Melanocyte of skin (primary cell): ENCODE measurements at places on chromosomes 4 and X. TPM values are rescaled to one million over a fixed set of nuclear protein-coding genes. Genes with fewer than 3 reads are reported as not detected.

The ATP11C gene
- total RNA-seq, result 16.3 and 27.1 TPM in 2 replicates

The ADD1 gene
- 155 and 163 TPM in 2 replicates for total RNA-seq

The PDE6B gene
- total RNA-seq, result 0.73 and 2.8 TPM in 2 replicates

The ARL13A gene
- not detected in 2 replicates for total RNA-seq

The IL15 gene
- total RNA-seq, result 2.9 and 3.8 TPM in 2 replicates

The ARMCX1 gene
- total RNA-seq, result 66.9 and 83.3 TPM in 2 replicates
